ENCODE measurements at places on chromosomes 16 and 17. TPM values are rescaled to one million over a fixed set of nuclear protein-coding genes. Genes with fewer than 3 reads are reported as not detected.

The TRPV2 gene
- total RNA-seq = 34.9 TPM

The KRT12 gene
- total RNA-seq = not detected

DNA sequence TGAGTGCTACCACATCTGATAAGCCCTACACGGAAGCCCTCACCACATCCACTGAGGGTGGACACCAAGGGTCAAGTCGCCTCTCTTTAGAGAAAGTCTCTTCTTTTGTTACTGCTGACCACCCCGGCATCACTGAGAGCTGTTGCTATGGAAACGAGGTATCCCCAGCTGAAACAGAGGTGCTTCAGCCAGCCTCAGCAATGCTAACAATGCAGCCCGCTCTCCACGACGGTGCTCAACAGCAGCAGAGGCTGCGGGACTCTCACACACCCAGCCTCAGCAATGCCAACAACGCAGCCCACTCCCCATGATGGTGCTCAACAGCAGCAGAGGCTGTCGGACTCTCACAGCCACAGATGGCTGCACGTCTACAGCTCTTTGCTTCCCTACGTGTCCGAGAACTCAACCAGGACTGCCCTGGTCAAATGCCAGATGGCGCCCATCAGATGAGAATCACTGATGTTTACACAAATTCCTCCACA lies 41.4 kb downstream of the VPS53 start:
- no peak for DNase-seq

DNA sequence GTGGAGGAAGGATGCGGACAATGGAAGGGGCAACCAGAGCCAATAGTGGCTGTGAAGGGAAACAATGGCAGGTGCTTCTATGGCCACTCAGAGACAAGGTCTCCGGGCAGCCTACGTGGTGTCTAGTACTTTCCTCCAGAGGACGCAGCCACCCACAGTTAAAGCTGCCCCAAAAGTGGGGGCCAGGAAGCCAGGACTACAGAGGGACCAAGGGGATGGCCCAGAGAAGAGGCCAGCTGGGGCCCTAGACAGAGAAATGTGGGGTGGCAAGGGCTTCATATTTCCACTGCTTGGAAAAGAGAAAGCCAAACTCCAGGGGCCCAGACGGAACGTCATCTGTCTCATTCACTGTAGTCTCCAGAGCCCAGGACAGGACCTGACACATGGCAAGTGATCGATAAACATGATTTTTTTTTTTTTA lies 837 bp upstream of the PER1 start:
- no peak for DNase-seq

DNA sequence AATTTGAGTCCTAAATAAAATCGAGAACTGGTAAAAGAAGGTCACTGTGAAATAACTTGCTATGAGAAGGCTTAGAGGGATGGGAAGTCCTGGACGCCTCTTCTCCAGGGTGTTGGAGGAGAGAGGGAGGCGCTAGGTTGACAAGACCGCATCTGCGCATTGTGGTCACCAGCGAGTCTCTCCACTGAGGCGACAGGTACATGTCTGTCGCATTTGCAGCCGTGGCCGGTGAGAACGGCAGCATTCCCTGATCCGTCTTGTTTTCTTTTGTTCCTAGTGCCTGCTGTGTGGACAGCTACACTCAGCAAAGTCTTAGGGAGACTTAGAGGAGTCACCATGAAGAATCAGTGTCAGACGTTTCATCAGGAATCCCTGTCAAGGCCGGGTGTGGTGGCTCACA lies 8.1 kb upstream of the ATP6V0C start:
- no peak for DNase-seq

DNA sequence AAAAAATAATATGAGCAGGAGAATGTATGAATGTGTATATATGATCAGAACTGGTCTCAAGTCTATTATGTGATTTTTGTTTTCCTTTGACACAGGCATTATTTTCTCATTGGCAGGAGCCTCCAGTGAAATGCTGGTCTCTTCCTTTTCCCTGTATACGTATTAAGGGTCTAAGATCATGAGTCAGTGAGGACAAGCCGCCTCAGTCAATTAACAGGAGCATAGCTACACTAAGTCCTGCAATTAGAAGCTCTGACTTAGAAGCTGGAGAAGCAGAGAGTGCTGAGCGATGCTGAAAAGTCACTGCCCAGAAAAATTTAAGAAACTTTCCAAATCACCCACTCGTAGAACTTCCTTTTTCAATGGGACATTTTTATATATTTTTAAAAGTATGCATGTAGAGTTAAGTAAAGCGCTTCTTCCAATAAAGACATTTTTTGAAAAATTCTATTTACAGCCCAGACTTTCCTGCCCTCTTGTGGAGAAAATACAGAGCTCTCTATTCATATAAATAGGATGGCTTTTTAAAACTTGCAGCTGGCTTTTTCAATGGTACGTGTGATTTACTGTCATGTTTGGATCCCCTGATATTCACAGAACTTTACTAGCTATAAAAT lies 70.2 kb upstream of the PSMD7 start:
- no peak for DNase-seq

- no peak for DNase-seq
Observed at GRCh38 chr17:57515662-57516211, 229.4 kb downstream of the CCDC182 start.

DNA sequence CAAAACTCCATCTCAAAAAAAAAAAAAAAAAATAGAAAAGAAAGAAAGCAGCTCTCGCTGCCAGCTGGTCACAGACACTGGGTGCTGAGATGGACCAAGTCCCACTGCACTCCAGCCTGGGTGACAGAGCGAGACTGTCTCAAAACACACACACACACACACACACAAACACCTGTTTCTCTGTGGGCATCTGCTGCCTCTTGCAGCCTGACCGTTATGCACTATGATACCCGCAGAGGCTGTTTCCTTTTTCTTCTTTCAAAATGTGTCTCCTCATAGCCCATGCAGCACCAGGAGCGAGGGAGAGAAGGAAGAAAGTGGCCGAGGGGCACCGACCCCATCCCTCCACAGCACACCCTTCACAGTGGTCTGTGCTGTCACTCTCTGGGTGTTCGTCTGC lies 36.9 kb upstream of the KLHDC4 start:
- no peak for DNase-seq

DNA sequence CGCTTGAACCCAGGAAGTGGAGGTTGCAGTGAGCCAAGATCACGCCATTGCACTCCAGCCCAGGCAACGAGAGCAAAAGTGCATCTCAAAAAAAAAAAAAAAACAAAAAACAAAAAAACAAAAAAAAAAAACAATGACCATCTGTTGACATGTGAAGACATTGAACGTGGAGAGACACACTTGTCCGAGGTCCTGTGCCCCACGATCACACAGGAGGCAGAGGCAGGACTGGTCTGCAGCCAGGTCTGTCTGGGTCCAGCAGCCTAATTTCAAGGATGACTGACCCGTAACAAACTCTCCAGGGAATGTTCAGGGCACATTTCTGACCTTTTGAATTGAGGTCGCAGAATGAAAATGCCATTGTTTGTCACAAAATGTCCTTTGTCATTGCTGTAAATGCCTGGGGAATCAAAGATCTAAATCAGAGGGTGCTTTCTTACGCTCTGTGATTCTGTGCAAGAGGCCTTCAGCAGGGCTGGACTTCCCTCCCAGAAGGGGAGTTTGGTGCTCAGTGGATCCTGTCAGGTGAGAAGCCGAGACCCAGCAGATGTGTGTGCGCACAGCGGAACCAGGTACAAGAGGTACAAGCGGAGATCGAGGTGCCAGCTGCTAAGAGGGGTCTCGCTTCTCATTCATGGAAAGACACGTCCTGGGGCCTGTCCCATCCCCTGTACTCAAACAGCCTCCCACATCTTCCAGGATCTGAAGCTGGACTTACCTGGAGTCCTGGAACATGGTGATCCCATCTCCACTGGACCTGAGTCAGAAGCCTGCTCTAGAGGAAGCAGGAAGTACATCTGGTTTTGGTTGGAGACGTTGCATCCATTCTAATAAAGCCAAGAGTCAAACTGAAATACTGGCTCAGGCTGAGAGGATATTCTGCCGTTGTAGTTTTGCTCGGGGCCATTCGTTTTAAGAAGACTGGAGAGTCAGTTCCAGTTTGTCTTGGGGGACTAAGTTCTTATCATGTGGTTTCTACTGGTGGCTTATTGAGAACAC lies 95.8 kb downstream of the IRF8 start:
- no peak for DNase-seq
